Left ventricle myocardium inferior (tissue), 1 donor: ENCODE measurements at places on chromosomes 3 and 15.

GRCh38 chr15:39074341-39074985 lies 506.4 kb upstream of the THBS1 start:
- no peak for DNase-seq

GRCh38 chr3:61634678-61635077 lies 73.3 kb downstream of the PTPRG start:
- DNase-seq, result no peak

DNA sequence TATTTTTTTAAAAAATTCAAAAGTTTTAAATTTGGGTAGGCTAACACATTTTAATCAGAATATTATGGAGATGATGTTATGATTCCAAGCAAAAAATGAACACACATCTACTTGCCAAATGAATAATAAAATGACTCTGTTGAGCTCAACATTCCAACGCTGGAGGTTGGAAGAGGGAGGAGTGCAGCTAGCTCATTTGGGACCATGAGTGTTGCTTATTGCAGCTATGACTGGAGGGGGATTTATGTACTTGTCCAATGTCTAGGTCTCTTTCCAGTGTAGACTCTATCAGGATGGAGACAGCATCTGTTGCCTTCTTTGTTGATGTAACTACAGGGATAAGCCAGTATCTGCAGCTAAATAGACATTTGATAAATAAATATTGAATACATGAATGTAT lies 310.6 kb downstream of the CACNA2D3 start:
- DNase-seq, result no peak

- no peak for DNase-seq
Measured at GRCh38 chr3:198026620-198027019, 66.6 kb downstream of the LMLN start.

DNA sequence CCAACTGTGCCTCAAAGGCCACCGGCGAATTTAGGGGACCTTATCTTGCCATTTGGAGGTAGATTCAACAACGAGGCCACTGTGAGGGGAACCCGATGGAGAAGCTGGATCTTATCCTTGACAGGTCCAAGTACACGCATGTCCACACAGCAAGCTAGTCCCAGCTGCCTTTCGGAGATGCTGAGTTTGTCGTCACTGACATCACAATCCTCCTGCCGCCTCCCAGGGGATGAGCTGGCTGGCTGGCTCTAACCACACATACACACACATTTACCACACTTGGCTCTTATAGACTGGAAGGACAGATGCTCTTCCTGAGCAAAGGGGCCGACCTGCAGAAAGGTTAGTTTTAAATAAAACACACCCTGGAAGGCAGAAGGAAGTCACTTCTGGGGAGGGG lies 176.3 kb downstream of the STT3B start:
- no peak for DNase-seq

GRCh38 chr15:100125401-100126191 lies 216.2 kb downstream of the ADAMTS17 start:
- DNase-seq, result peak; percentile 53

- DNase-seq, result no peak
Measured at GRCh38 chr3:110576960-110577359, 494.7 kb upstream of the NECTIN3 start.

GRCh38 chr15:93308026-93308690 lies 219.1 kb upstream of the RGMA start:
- DNase-seq, result no peak
